Stimulated activated CD4-positive, alpha-beta T cell treated with anti-CD3 and anti-CD28 coated beads, Interleukin-15, amount 100 ng/mL, for 1 hour (primary cell): ENCODE measurements at places on chromosomes 5 and 9.

DNA sequence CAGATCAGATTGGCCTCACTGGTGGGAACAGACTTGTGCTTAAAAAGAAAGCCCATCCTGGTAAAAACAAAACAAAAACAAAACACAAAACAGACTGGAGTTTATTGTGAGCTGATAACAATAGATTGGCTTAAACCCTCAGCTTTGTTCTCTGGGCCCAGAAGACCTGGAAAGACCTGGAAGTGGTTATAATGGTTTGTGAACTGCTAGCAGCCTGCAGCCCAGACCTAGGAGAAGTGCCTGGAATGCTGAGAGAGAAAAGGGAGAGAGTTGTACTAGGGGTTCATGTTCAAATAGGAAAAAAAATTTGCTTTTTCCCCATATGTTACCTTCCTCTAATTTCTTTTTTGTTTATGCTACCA is 396.6 kb downstream of the DMAC1 start:
- no peak for DNase-seq

GRCh38 chr5:100746730-100747129 is 156.4 kb downstream of the ST8SIA4 start:
- no peak for DNase-seq

DNA sequence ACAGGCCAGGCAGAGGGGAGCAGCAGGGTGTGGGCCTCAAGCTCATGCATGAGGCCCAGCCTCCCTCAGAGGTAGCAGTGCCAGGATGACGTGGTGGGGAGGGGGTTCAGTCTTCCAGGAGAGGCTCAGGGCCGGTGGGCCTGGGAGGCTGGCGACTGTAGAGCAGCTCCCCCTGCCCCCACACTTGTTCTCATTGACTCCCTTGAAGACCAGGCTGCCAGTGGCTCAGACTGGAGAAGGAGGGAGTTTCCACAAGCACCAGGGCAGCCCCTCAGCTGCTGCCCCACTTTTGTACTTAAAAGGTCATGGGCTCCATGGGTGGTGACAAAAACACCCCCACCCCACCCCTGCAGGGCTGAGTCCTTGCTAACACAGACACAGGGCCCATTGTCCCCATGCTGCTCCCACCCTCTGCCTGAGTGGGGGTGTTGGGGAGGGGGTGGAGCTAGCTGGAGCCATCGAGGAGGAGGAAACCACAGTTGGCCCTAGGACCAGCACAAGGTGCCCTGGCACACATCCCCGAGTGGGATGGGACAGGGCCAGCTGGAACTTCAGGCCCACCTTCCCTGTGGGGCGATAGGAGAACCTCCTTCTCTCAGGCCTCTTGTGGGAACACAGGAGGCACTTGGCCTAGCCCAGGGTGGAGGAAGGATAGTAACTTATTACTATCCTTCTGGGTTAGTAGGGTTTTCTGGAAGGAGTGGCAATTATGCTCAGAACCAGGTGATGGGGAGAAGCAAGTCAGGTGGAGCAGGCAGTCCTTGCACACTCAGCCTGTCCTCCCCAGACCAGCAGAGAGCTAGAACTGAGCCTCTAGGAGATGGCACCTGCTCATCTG is 10.7 kb downstream of the PDLIM4 start:
- DNase-seq, result no peak

GRCh38 chr5:178312880-178313282 is 80.3 kb upstream of the PHYKPL start:
- DNase-seq, result no peak

- DNase-seq, result no peak
These were observed 372.9 kb upstream of the IRX2 start for GRCh38 chr5:3124410-3124809.

- no peak for DNase-seq
These were observed 1.8 kb upstream of the AMACR start for GRCh38 chr5:34009610-34010009.

DNA sequence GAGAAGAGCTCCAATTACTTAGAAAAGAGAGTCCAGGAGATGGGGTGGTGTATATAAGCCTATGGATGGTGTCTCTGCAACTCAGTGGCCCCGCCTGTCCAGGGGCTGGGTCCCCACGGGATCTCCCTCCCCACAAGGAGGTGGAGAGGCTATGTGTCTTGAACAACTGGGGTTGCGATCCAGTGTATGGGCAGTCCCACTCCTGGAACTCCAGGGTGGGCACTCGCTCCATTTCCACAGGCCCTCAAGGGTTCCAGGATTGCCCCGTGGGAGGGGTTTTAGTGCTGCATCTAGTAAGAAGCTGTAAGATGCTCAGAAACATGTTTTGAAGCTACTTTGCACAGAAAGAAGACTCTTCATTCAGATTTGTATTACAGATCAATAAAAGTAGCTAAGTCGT is 558 bp upstream of the SMAD5 start:
- DNase-seq, result no peak

DNA sequence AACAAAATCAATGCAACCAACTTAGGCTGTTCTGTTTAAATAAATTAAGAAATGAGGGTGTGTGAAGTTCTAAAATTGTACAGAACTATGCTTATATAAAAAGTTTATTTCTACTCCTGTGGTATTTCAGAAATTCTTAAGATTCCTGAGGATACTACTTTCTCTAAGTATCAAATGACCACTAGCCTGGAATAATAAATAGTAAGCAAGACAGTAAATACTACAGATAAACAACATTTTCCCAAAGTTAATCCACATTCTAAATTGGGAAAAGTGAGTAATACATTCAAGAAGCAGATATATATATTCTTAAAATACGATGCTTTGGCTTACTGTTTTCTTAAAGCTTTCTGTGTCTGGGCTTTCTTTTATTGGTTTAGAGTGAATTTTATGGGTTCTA is 29.5 kb downstream of the CCNH start:
- no peak for DNase-seq

DNA sequence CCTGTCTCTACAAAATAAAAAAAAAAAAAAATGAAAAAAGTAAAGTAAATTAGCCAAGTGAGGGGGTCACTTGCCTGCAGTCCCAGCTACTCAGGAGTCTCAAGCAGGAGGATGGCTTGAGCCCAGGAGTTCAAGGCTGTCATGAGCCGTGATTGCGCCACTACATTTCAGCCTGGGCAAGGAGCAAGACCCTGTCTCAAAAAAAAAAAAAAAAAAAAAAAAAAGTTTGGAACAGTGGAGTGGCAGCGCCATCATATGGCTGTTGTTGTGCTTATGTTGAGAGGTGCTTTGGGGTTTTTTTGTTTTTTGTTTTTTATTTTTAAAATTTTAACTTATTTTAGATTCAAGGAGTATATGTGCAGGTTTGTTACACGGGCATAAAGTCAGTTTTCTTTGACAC is 3.6 kb downstream of the BRIX1 start:
- DNase-seq, result no peak

- no peak for DNase-seq
These were observed 102.5 kb upstream of the ERCC6L2 start for GRCh38 chr9:95773053-95773418.

GRCh38 chr9:70043689-70044489 is at the start of gene MAMDC2:
Gene MAMDC2, plus strand, starts transcription at chr9:70043848. Its CDS starts 350 bp downstream, at chr9:70044198.
- no peak for DNase-seq

GRCh38 chr5:143281226-143281625 is 122.3 kb downstream of the NR3C1 start:
- no peak for DNase-seq

- DNase-seq, result no peak
These were observed 32.4 kb downstream of the PCDHGC5 start for GRCh38 chr5:141521244-141521781.

- DNase-seq, result no peak
These were observed 124.0 kb upstream of the ERCC6L2 start for GRCh38 chr9:95751520-95751790.

- DNase-seq, result no peak
These were observed 479.2 kb upstream of the TUSC1 start for GRCh38 chr9:26157411-26157810.

GRCh38 chr5:58507715-58508114 is 16.5 kb downstream of the GAPT start:
- no peak for DNase-seq

GRCh38 chr5:10602031-10602806 is 38.3 kb downstream of the ANKRD33B start:
- no peak for DNase-seq

- DNase-seq, result no peak
These were observed 40.4 kb downstream of the LPAR1 start for GRCh38 chr9:110997847-110998246.

DNA sequence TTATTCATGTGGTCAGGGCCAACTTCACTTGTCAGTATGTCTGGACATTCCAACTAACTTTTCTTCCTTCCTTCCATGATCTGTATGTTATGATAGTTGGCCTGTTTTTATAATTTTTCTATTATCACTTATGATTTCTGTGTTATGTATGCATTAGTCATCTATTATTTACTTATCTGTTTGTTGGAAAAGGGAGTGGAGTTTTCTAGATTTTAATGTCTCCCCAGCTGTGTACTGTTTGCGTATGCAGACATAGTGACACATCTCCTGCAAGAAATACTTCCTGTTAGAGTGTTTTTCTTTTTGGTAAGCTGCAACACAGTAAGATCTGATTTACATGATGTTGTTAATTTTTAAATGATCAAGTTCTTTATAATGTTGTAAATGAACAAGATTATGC is 8.7 kb upstream of the INSYN2B start:
- no peak for DNase-seq

DNA sequence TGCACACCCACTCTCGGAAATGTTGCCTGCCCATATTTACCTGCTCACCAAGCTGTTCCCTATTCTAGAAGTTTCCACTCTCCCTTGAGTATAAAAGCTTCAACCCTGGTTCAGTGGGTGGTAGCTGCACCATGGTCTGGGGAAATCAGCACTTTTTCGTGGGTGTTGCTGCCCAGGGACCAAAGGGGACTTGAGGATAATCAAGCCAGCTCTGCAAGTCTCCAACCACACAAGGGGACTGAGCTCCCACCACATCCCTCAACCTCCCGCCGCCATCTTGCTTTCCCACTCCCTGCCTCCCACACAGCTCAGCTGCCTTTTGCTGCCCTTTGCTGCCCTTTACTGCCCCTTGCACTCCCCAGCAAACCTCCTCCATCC is 210.0 kb downstream of the AUH start:
- DNase-seq, result no peak

DNA sequence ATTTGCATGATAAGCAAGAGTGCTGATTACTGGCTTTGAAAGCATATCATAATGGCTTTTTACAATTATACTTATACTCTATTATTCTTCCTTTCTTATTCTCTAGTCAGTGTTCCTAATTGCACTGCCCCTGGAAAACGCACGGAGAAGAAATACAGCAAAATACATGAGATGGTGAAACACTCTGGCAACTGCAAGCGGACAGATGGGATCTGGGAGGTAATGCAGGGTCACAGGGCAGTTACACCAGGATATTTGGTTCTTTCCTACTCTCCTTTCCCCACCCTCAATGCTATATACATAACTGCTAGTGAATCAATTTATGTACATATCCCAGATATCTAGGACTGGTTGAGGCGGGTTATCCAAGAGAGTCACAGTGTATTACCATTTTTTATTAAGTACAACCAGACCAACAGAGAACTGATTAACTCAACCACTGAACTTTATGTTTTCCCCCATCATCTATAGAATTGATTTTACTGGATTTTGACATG is 423.7 kb downstream of the ZSWIM6 start:
- no peak for DNase-seq

DNA sequence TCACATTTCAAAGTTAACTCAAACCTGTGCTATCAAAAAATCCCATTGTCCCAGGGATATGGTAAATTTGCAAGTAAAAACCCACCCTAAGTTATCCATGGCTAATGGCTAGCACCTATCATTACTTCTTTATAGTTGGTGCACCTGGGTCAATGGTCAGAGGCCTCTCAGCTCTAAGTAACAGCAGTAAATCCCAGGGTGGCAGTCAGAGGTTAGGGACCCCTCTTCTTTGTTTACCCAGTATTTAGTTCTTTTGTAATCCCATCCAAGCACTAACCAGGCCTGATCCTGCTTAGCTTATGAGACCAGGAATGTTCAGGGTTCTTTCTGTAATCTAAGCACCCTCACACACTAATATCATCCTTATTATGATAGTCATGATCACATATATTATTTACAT is 52.1 kb upstream of the WWC1 start:
- DNase-seq, result no peak

GRCh38 chr9:133114886-133115603 is 6.0 kb downstream of the RALGDS start:
- no peak for DNase-seq

GRCh38 chr9:117809751-117810150 is 105.5 kb downstream of the TLR4 start:
- no peak for DNase-seq

GRCh38 chr5:19734776-19735175 is 253.2 kb downstream of the CDH18 start:
- no peak for DNase-seq

DNA sequence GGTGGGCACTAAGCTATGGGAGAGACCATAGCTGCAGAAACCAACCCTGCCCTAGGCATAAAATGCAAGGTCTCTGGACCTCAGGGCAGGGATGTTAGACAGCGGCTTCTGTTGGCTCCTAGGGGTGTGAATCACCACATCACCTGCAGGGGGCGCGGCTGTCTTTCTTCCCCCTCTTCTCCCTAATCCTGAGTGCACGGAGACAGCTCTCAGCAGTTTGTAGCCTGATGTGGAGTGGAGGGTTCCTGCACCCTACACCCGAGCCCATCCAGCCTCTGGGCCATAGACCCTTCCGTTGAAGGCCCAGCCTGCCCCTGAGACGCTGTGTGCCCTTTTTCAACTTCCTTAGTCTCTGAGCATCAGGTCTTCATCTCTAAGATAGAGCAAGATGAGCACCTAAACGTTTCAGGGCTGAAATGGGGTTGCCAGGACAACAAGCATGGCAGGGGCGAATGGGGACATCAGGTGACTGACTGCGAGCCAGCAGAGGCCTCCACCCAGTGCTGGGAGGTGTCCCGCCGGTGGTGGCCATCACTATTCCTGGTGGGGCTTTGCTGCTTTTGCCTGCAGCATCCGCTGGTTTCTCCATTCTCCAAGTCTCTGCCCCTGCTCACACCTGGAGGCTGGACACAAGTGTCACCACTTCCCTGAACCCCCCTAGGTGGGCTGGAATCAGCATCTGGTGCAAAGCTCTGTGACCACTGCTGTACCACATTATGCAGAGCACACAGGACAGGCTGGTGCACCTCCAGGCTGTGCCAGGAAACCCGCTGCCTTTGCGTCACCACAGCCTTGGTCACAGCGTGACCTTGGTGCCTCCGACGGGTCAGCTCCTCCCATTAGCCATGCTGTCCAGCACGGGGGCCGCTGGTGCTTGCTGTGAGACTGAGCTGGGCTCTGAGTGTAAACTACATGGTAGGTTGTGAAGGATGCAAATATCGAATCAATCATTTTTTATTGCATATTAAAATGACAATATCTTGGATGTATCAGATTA is 2.5 kb upstream of the SEC16A start:
- DNase-seq, result peak; percentile 77

GRCh38 chr5:633501-633955 is 21.4 kb downstream of the CEP72 start:
- no peak for DNase-seq

- DNase-seq, result no peak
These were observed 14.6 kb downstream of the FOXD1 start for GRCh38 chr5:73433982-73434342.

- no peak for DNase-seq
These were observed 146.5 kb upstream of the CDH6 start for GRCh38 chr5:31047007-31047406.

GRCh38 chr9:94159069-94159939 is 75.0 kb downstream of the PTPDC1 start:
- DNase-seq, result no peak

- DNase-seq, result no peak
These were observed 65.4 kb upstream of the GRAMD2B start for GRCh38 chr5:126357585-126358342.
